NCI-H2081 (cell line): ENCODE measurements at places on chromosomes 5 and 9.

DNA sequence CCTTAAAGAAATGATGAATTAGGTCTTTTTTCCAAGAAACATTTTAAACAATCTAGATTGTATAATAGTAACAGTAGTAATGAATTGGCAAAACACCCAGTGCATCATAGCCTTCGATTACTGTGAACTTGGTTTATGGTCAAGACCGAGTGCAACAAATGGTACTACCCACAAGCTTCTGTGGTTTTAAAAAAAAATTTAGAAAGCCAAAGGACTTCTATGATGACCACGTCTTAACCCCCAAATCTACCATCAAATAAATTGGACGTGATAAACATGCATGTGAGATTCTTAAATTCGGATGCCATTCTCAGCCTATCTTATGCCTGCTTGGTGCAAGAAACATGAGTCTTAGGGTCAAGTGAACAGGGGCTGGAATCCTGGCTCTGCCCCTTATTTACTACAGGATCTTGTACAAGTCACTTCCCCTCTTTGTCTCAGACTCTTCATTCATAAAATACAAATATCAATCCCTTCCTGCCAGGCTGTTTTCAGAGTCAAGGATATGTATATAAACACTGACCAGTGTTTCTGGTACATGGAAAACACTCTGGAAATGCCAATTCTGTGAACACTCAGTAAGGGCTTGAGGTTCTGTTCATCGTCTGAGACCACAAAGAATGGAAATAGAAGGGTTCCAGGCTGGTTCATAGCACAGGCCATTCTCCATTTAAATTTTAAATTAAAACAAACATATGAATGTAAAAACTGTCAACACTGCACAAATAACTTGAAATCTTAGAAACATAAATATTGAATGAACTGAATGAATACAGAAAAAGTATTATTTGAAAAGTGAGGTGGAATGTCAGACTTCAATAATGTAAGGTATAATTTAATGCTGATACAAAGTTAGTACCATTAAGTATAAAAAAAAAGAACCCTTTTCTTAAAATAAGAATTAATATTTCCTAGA is 107.8 kb downstream of the NR6A1 start:
- no peak for DNase-seq

- DNase-seq = no peak
Measured at GRCh38 chr9:33041432-33042188, 16.5 kb downstream of the DNAJA1 start.

GRCh38 chr5:23314827-23315226 is 192.6 kb upstream of the PRDM9 start:
- DNase-seq = no peak

GRCh38 chr5:16600397-16600796 is 16.4 kb downstream of the RETREG1 start:
- DNase-seq = no peak

GRCh38 chr5:124880903-124881697 is 134.7 kb upstream of the ZNF608 start:
- no peak for DNase-seq

DNA sequence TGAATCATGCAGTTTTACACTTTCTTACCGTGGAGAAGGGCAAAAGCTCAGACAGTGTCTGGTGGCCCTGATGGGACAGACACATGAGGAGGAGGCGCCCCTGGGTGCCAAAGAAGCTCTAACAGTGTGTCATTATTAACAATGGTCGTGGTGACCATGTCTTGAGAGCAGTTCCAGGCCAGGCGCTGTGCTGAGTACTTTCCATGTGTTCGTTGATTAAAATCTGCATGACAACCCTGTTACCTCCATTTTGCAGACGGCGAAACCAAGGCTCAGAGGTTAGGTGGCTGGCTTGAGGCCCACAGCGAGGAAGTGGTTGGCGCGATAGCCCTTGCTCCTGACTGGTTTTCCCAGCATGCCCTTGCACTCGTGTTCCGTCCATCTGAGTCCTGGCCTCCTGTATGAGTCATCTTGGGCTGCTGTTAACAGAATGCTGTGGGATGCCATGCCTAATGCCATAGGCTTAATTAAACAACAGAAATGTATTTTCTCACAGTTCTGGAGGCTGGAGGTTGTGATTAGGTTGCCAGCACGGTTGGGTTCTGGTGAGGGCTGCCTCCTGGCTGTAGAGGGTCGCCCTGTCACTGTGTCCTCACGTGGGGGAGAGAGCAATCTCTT is 92.0 kb downstream of the AMBP start:
- DNase-seq = no peak

DNA sequence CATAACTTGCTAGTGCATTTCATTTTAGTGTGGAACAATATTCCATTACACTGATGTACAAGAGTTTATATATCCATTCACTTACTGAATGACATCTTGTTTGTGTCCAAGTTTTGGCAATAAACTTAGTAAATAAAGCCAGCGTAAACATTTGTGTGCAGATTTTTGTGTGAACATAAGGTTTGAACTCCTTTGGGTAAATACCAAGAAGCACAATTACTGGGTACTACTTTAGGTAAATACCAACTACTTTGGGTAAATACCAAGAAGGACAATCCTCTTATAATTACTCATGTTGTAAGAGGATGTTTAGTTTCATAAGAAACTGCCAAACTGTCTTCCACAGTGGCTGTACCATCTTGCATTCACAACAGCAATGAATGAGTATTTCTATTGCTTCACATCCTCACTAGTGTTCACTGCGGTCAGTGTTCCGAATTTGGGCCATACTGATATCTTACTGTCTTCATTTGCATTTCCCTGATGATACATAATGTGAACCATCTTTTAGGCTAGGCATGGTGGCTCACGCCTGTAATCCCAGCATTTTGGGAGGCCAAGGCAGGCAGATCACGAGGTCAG is 2.3 kb upstream of the SYK start:
- no peak for DNase-seq

- no peak for DNase-seq
Measured at GRCh38 chr5:10324518-10325370, 17.0 kb upstream of the CMBL start.

DNA sequence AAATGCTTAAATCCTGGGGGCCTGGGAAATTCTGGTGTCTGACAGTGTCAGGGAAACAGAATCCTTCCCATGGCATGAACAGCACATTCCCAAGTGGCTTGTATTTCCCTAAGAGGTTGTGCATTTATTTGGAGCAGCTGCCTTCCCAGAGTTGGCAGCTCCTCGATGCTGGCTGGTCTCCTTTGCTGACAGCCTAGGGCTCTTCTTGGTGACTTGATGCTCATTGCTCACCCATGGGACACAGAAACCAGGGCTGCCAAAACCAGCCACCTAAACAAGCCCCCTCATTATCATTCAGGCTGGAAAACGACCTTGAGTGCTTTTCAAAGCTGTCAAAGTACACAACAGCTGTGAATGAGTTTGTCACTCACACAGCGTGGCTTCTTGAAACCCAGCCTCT is 24.2 kb downstream of the ENHO start:
- no peak for DNase-seq

DNA sequence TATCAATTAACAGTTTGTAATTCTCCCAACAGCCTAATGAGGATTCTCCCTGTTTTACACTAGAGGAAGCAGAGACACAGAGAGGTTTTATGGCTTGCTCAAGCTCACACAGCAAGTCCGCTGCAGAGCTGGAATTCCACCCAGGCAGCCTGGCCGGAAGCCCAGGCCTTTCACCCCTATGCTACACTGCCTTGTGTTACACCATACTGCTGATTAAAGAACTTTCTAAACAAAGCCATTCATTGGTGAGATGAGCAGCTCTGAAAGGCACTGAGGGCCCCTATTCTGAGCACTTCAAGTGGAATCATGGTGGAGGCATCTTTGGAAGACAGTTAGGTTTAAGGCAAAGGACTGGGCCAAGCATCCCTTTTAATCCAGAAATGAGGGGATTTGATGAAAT is 14.7 kb upstream of the LARP1 start:
- no peak for DNase-seq

DNA sequence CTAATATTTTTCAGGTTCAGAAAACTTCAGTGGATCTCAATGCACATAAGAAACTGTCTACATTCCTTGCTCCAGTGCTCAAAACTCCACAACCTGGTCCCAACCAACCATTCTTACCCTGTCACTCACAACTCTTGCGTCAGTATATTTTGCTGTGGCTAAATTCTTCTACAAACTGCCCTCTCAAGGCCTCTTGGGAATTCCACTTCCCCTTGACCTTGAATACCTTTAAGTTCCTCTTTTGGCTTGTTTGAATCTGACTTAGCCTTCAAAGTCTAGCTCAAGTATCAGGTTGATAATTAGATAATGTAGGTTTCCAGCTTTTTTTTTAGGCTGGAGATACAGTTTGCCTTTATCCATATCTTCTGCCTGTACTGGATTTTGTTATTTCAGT is 128.3 kb downstream of the SLF1 start:
- DNase-seq = no peak

GRCh38 chr5:141951332-141951781 is 6.6 kb downstream of the PCDH12 start:
- DNase-seq = no peak

GRCh38 chr9:91384954-91385353 is 23.2 kb upstream of the AUH start:
- no peak for DNase-seq

DNA sequence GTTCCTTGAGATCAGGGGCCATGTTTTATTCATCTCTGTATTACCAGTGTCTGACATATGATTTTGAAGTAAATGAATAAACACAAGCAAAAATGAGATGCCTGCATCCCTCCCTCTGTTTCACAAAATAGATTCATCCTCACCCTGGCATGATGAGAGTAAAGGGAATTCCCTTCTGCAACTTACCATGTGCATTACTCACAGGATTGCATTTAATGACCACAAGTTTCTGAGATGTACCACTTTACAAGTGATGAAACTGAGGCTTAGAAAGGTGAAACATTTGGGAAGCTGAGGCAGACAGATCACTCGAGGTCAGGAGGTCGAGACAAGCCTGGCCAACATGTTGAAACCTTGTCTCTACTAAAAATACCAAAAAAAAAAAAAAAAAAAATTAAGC is 74.2 kb upstream of the TNFSF8 start:
- DNase-seq = no peak

GRCh38 chr5:103433211-103433610 is 129.4 kb downstream of the NUDT12 start:
- DNase-seq = no peak

DNA sequence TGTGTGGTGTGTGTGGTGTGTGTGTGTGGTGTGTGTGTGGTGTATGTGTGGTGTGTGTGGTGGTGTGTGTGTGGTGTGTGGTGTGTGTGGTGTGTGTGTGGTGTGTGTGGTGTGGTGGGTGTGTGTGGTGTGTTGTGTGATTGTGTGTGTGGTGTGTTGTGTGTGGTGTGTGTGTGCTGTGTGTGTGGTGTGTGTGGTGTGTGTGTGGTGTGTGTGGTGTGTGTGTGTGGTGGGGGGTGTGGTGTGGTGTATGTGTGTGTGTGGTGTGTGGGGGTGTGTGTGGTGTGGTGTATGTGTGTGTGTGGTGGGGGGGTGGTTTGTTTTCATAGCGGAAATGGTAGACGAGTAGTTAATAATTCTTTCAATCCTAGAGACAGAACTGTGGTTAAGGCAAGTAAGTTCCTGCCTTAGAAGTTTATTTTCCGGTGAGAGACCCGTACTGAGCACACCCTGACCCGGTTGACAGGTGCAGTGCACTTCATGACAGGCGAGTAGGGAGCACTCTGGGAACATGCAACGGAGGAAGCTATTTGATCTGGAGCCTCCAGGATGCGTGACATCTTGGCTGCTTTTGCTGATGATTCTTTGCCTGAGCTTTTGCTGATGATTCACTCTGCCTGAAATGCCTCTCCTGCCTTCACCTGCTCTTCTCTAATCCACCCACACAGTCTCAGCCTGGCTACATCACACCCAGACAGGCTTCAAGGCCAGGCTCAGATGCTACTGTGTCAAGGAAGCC is 21.7 kb upstream of the FAT2 start:
- DNase-seq = no peak

DNA sequence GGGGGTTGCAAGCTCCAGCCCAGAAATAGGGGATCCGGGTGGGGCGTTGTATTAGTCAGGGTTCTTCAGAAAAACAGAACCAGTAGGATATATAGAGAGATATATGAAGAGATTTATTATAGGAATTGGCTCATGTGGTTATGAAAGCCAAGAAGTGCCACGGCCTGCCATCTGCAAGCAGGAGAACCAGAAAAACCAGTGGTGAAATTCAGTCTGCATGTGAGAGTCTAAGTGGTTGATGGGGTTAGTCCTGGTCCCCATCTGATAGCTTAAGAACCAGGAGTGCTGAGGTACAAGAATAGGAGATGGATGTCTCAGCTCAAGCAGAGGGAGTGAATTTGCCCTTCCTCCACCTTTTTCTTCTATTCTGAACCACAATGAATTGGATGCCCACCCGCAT is 123.4 kb upstream of the APC start:
- no peak for DNase-seq

GRCh38 chr9:108184941-108185340 is 670.8 kb downstream of the ACTL7B start:
- no peak for DNase-seq

DNA sequence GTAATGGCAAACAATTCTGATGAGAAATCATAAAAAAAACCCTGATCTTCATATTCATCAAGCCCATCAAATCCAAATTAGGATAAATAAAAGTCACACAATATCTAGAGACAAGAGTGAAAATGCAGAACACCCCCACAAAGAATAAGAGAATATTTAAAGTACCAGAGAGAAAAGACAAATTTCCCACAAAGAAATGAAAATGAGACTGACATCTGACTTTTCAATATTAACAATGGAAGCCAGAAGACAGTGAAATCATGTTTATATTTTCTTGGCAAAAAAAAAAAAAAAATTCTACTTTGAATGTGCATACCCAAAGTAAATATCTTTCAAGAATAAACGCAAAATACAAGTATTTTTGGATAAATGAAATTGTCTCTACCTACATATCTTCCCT is 28.9 kb upstream of the COL5A1 start:
- no peak for DNase-seq

GRCh38 chr9:77375956-77376532 is 198.7 kb downstream of the VPS13A start:
- no peak for DNase-seq

DNA sequence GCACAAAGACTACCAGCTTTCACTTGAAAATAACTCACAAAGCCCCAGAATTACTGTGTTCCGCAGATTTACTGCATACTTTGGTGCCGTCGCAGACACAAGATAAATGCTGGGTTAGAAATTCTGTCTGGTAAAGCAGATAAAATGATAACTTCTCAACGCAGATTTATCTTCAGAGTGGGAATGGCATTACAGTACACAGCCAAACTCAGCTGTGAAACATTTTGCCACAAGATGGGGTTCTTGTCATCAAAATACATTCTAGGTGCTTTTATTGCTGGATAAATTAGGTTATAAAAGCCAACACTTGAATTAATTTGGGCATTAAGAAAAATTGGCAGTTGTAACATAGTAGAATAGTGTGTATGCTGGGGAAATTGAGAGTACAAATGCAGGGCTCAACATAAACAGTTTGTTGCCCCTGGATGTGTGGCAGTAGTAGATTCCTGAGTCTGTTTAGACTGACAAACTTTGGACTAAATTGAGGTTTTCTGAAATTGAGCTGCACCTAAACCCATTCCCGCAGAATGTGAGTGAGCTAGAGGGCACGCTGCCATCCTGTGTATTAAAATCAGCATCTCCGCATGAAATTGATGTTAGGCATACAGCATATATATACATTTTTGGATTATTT is 61.1 kb downstream of the LMNB1 start:
- DNase-seq = no peak
